ENCODE measurements at places on chromosomes 1 and 21. TPM values are rescaled to one million over a fixed set of nuclear protein-coding genes. Genes with fewer than 3 reads are reported as not detected.

Gene LCE1D
- not detected for total RNA-seq

GRCh38 chr1:177305040-177306018 is 134.6 kb downstream of the BRINP2 start:
- H3K4me3 ChIP-seq: no peak overlapping the region
- H3K4me1 ChIP-seq: no peaks in the 10 kb centered on the region
- no peaks in the 10 kb centered on the region for H3K27me3 ChIP-seq
- no peak for DNase-seq

DNA sequence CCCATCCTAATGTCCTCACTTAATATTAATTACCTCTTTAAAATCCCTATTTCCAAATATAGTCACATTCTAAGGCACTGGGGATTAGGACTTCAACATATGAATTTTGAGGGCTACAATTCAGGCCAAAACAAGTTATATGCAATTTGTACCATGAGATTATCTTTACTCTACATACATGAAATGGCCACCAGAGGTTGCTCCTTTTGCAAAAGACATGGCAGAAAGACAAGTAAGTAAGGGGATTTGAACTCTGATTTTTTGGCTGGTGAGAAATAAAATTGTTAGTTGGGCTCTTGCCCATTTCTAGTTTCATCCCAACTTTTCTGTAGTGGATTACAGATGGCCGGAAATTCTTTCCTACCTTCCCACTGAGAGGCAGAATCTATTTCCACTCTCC is 4.8 kb upstream of the ALG6 start:
- DNase-seq: no peak
- H3K4me3 ChIP-seq: no peak overlapping the region
- no peak overlapping the region for H3K27ac ChIP-seq
- peaks cover 6% of the 10 kb centered on the region for H3K4me1 ChIP-seq

- no peaks in the 10 kb centered on the region for H3K27me3 ChIP-seq
- no peak overlapping the region for H3K27ac ChIP-seq
- DNase-seq: no peak
- H3K36me3 ChIP-seq: no peaks in the 10 kb centered on the region
Measured at GRCh38 chr1:212152308-212152693, 116.8 kb downstream of the DTL start.

Gene DCDC2B
- total RNA-seq: not detected

GRCh38 chr1:212966616-212967015 is 16.3 kb downstream of the VASH2 start:
- DNase-seq: no peak
- H3K27me3 ChIP-seq: no peaks in the 10 kb centered on the region
- H3K4me1 ChIP-seq: no peaks in the 10 kb centered on the region
- H3K4me3 ChIP-seq: no peak overlapping the region
- H3K27ac ChIP-seq: no peak overlapping the region

Gene KRTAP19-1
- total RNA-seq: not detected

- H3K36me3 ChIP-seq: no peaks in the 10 kb centered on the region
- no peak overlapping the region for H3K27ac ChIP-seq
- no peaks in the 10 kb centered on the region for H3K27me3 ChIP-seq
- H3K4me1 ChIP-seq: no peaks in the 10 kb centered on the region
Measured at GRCh38 chr1:204616641-204617040, 68.9 kb downstream of the LRRN2 start.

Gene ATP1A4
- total RNA-seq: not detected

Gene HHIPL2
- total RNA-seq: not detected

Gene S100A7
- total RNA-seq: not detected

Gene UROD
- 65.4 TPM for total RNA-seq

DNA sequence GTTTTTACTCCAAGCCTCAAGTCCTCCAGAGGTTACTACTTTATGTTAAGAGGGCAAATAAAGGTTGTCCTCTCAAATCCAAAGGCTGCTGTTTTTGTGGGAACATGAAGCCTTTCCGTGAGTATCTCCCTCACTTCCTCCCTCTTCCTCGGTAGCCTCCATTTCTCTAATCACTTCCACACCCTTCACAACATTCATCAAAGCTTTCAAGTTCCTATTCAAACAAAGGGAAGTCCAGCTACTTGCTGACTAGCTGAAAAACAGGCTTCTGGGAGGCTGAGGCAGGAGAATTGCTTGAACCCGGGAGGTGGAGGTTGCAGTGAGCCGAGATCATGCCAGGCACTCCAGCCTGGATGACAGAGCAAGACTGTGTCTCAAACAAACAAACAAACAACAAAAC is 6.6 kb upstream of the CD48 start:
- H3K4me1 ChIP-seq: peaks cover 19% of the 10 kb centered on the region
- H3K36me3 ChIP-seq: no peaks in the 10 kb centered on the region
- no peak for DNase-seq
- H3K4me3 ChIP-seq: no peak overlapping the region
- no peak overlapping the region for H3K27ac ChIP-seq
- H3K27me3 ChIP-seq: no peaks in the 10 kb centered on the region

Gene SPRR3
- total RNA-seq: not detected

DNA sequence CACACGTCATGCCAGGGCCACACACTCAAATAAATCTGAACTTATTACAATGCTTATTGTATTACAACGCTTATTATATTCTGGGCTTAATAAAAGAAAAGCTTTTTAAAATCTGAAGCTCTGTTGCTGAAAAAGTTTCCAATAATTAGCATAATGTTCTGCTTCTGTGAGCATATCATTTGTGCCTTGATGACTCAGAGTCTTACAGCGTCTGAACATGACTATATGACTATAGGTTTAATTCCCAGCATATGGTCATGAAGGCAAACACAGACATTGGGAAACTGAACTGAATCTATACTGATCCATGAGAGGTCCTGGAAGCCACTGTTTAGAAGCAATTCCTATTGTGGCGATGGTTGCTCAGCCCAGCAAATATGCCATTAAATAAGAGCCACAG is 66.3 kb downstream of the SIM2 start:
- H3K27ac ChIP-seq: no peak overlapping the region
- no peak overlapping the region for H3K4me3 ChIP-seq
- H3K4me1 ChIP-seq: no peaks in the 10 kb centered on the region
- H3K27me3 ChIP-seq: no peaks in the 10 kb centered on the region
- no peak for DNase-seq

- H3K36me3 ChIP-seq: no peaks in the 10 kb centered on the region
- no peaks in the 10 kb centered on the region for H3K4me1 ChIP-seq
- H3K4me3 ChIP-seq: no peak overlapping the region
- H3K27ac ChIP-seq: no peak overlapping the region
- DNase-seq: no peak
Measured at GRCh38 chr1:173253046-173253445, 45.9 kb upstream of the TNFSF4 start.

GRCh38 chr21:28875078-28875477 is 117.6 kb downstream of the LTN1 start:
- H3K27ac ChIP-seq: no peak overlapping the region
- H3K4me3 ChIP-seq: no peak overlapping the region
- H3K4me1 ChIP-seq: no peaks in the 10 kb centered on the region
- no peaks in the 10 kb centered on the region for H3K27me3 ChIP-seq
- DNase-seq: no peak

GRCh38 chr1:34009340-34009985 is 145.6 kb downstream of the HMGB4 start:
- no peak overlapping the region for H3K27ac ChIP-seq
- no peak for DNase-seq
- H3K27me3 ChIP-seq: no peaks in the 10 kb centered on the region
- no peaks in the 10 kb centered on the region for H3K4me1 ChIP-seq

Gene SPRR1A
- total RNA-seq: not detected

Gene ADAR
- 265 TPM for total RNA-seq

Gene FYB2
- not detected for total RNA-seq

DNA sequence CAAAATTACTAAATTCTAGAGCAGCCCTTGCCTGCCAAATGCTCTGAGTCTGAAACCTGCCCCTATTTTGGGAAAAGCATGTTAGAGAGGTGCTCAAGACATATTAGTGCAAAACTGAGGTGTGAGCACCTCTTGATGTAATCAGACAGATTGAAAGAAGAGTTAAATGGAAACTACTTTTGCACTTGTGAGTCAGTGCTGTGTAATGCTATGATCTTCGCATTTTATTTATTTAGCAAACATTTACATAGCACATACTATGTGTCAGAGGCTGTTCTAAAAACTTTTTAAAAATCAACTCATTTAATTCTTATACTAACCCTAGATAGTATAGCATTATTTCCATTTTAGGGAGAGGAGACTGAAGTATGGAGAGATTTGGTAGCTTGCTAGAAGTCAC is 138.1 kb downstream of the ELAVL4 start:
- no peak for DNase-seq
- no peaks in the 10 kb centered on the region for H3K4me1 ChIP-seq
- no peak overlapping the region for H3K4me3 ChIP-seq
- no peaks in the 10 kb centered on the region for H3K36me3 ChIP-seq

DNA sequence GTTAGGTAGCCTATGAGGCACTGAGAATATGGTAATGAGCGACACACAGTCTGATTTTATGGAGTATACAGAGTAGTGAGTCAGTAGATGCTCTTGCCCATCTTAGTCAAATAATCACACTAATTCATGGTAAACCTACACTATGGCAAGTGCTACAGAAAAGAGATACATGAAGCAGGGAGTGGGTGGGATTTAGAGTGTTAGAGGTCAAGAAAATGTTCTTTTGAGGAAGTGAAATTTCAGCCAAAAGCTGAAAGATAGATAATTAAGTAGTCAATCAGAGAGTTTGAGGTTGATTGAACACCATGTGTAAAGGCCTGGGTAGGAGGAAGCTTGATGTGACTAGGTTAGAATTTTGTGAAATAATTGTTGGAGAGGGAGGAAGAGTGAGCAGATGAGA is 14.7 kb downstream of the MDM4 start:
- no peaks in the 10 kb centered on the region for H3K4me1 ChIP-seq
- H3K27ac ChIP-seq: no peak overlapping the region

Gene LCE2D
- total RNA-seq: not detected

Gene LRRC53
- not detected for total RNA-seq

- no peak overlapping the region for H3K27ac ChIP-seq
- no peaks in the 10 kb centered on the region for H3K27me3 ChIP-seq
- DNase-seq: no peak
- H3K4me1 ChIP-seq: peaks cover 30% of the 10 kb centered on the region
Measured at GRCh38 chr1:30038134-30039025, 685.0 kb downstream of the MATN1 start.

GRCh38 chr1:245990315-245991022 is 516.6 kb downstream of the SMYD3 start:
- H3K4me3 ChIP-seq: no peak overlapping the region
- H3K27me3 ChIP-seq: no peaks in the 10 kb centered on the region
- DNase-seq: no peak
- H3K27ac ChIP-seq: no peak overlapping the region

GRCh38 chr1:230031131-230031530 is 35.9 kb upstream of the GALNT2 start:
- H3K27ac ChIP-seq: no peak overlapping the region
- H3K27me3 ChIP-seq: peaks cover 2% of the 10 kb centered on the region
- no peaks in the 10 kb centered on the region for H3K4me1 ChIP-seq
- no peak for DNase-seq
- H3K36me3 ChIP-seq: no peaks in the 10 kb centered on the region

GRCh38 chr21:34574601-34575529 is 40.0 kb downstream of the RCAN1 start:
- DNase-seq: no peak
- H3K27me3 ChIP-seq: peaks cover 2% of the 10 kb centered on the region
- H3K4me3 ChIP-seq: no peak overlapping the region
- no peaks in the 10 kb centered on the region for H3K36me3 ChIP-seq
- H3K4me1 ChIP-seq: peaks cover 16% of the 10 kb centered on the region

- no peak for DNase-seq
- H3K27ac ChIP-seq: no peak overlapping the region
- no peaks in the 10 kb centered on the region for H3K4me1 ChIP-seq
- no peaks in the 10 kb centered on the region for H3K36me3 ChIP-seq
- H3K4me3 ChIP-seq: no peak overlapping the region
Measured at GRCh38 chr1:49293016-49293415, 516.3 kb upstream of the BEND5 start.
